PC-9 (cell line): ENCODE measurements at places on chromosomes 7 and 10. TPM values are rescaled to one million over a fixed set of nuclear protein-coding genes. Genes with fewer than 3 reads are reported as not detected.

GRCh38 chr10:103839519-103839871 lies 15.9 kb downstream of the SH3PXD2A start:
- no peak for DNase-seq

AGBL3 gene
- 3.2 and 4.3 TPM in 2 replicates for total RNA-seq

GRCh38 chr7:123635551-123636359 lies 19.9 kb upstream of the LMOD2 start:
- no peak for DNase-seq

GRCh38 chr7:106201164-106201563 lies 83.6 kb downstream of the NAMPT start:
- no peak for DNase-seq

DNA sequence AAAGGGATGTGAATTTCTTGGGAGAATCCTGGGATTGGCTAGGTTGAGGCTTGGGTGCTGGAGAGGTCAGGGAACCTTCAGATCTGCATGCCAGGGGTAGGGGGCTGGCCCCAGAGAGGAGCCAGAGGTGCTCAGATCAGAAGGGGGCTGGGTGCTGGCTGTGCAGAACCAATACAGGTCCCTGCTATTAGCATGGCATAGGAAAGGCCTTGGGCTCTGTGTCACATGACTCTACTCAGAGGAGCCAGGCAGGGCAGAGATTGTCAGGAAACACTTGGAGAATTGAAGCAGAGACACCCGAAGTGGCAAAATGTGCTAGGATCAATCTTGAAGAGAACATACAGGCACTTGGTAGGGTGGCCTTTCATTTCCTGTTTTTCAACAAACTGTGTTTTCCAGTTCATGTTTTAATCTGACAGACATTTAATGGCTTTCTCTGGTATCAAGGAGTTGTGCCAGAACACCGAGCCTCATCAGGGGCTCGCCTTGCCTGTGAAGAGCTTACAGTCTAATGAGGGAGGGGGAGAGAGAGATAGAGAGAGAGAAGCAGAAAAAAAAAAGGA lies 498.9 kb downstream of the RPS24 start:
- no peak for DNase-seq

- no peak for DNase-seq
Measured at GRCh38 chr10:71131096-71131495, 81.3 kb upstream of the UNC5B start.

- DNase-seq = no peak
Measured at GRCh38 chr7:98860071-98860470, 9.7 kb downstream of the TMEM130 start.

DNA sequence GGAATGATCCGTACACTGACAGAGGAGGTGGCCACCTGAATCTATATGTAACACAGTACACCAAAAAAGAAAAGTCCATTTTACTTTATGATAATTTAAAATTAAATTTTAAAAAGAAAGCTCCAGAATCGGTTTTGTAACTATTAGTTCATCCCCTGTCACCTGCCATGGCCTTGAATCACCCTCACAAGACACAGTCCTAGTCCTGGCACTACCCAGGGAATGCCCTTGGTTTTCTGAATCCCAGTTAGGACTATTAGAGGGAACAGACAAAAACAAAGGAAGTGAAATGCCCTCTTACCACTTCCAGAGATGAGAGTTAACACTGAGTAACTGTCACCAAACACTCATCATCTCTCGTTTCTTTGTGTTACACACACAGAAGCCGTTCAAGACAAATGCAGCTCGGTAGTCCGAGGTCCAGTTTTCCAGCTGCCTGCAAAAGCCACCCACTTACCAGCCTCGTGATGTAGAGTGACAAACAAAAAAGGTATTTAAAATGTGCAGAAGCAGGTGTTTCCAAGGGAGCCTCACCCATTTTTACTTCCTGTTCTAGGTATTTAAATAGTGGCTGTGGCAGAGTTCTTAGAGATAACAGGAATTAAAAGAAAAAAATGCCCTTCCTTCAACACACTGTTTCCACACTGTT lies 6.1 kb downstream of the PTPRN2 start:
- peak; percentile 92 for DNase-seq

- no peak for DNase-seq
Measured at GRCh38 chr7:16668978-16669377, 23.0 kb downstream of the BZW2 start.

FRG2B gene
- not detected in 2 replicates for total RNA-seq

DNA sequence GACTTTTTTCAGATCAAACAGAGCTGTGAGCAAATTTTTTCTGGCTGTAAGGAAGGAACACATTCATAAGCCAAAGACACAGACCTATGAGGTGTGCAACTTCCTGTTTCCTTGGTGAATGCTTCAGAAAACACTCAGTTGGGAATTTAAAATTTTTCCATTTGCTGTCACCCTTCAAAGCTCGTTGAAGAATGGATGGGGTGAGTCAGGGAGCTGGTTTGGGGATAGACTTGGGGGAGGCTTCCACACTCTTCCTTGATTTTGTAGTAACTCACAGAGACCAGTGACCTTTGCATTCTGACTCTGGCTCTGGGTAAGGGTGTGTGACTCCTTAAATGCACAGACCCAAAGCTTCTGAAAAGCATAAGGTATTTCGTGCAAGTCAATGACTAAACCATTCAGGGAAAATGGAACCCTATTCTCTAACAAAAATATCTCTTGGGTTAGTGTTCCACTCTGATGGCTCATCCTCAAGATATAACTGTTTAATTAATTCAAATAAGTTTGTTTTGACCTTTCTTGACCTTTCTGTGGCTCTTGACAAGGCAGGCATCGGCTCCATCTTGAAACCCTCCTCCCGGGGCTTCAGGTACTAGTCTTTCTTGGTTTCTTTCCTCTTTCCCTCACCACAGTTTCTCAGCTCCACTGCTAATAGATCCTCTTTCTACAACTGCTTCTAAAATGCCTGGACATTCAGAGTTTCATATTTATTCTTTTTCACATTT lies 227.8 kb upstream of the INHBA start:
- DNase-seq = no peak

- no peak for DNase-seq
Measured at GRCh38 chr7:47318395-47319182, 263.3 kb downstream of the TNS3 start.

BLNK gene
- 0.98 and 1.0 TPM in 2 replicates for total RNA-seq

- DNase-seq = no peak
Measured at GRCh38 chr10:133082685-133083421, 4.9 kb upstream of the ADGRA1 start.

DNA sequence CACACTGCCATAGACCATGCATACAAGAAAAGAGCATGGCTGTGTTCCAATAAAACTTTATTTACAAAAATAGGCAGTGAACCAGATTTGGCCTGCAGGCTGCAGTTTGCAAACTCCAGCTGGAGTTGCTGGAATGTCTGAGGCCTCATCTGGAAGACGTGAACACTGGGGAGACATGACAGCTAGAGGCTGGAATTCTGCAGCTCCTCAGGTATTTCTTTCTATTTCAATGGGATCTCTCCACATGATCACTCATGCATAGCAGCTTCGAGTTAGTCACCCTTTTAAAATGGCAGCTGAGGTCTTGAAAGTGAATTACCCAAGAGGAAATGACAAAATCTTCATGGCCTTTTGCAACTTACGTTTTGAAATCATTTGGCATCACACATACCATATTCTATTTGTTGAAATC lies 52.6 kb upstream of the BET1 start:
- peak; percentile 39 for DNase-seq

MKX gene
- not detected in 2 replicates for total RNA-seq

DPP6 gene
- total RNA-seq = not detected in 2 replicates

CXCL12 gene
- total RNA-seq = not detected in 2 replicates

NEUROD6 gene
- total RNA-seq = not detected in 2 replicates

BRAF gene
- 45.0 and 56.9 TPM in 2 replicates for total RNA-seq

DNA sequence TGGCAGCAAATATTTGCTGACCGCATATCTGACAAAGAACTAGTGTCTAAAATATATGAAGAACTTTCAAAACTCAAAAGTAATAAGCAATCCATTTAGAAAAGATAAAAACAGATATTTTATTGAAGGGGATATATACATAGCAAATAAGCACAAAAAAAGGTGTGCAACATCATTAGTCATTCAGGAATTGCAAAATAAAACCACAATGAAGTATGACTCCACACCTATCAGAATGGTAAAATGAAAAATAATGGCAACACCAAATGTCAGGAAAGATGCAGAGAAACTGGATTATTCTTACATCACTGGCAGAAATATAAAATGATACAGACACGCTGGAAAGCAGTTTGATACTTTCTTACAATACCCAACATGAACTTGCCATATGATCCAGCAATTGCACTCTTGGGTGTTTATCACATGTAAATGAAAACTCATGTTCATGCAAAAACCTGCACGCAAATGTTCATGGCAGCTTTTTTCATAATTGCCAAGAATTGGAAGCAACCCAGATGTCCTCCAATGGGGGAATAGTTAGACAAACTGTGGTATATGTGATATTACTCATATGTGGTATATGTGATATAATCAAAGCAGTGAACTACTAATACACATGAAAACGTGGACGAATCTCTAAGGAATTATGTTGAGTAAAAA lies 645.5 kb downstream of the GRID1 start:
- DNase-seq = no peak

GRCh38 chr7:132030086-132030568 lies 473.7 kb upstream of the PODXL start:
- peak; percentile 69 for DNase-seq

SFTPA1 gene
- total RNA-seq = not detected in 2 replicates

- no peak for DNase-seq
Measured at GRCh38 chr7:114930829-114931655, 9.1 kb downstream of the MDFIC start.

DNA sequence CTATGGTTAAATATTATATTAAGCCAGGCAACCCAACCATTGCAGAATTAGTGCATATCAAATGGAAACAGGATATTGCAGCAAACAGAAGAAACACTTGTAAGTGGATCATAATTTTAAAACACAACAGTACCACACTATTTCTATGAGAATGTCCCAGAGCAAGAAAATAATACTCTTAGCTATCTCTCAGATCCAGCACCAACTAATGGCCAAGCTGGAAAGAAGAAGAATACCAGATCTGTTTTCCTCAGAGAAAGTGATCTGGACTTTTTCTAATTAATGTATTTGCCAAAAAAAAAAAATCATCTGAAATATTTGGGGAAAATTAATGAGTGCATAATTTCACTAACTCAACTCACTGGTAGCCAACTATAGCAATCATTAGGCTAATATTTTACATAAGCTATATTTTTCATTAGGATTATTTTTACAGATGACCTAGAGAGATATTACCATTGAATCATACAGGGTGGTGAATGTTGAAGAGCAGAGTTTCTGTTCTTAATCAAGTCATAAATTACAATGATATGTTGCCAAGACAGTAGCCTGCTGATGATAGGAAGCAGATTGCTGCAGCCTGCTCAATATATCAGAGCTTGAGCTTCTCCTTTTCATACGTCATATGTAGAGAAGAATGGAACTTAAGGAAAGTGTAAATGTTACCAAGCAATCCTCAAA lies 995.4 kb upstream of the LRRN3 start:
- DNase-seq = no peak

HOXA4 gene
- not detected in 2 replicates for total RNA-seq

MLXIPL gene
- 24.9 and 32.0 TPM in 2 replicates for total RNA-seq

PAX4 gene
- not detected in 2 replicates for total RNA-seq

TRPV6 gene
- total RNA-seq = 13.5 and 14.7 TPM in 2 replicates

STOX1 gene
- 3.9 and 4.4 TPM in 2 replicates for total RNA-seq

- no peak for DNase-seq
Measured at GRCh38 chr10:14751014-14751896, 23.4 kb downstream of the FAM107B start.

FAM25G gene
- 3.2 TPM in 1 of 2 replicates, not detected in the other for total RNA-seq

- no peak for DNase-seq
Measured at GRCh38 chr7:139245401-139245800, 14.4 kb downstream of the UBN2 start.

DNA sequence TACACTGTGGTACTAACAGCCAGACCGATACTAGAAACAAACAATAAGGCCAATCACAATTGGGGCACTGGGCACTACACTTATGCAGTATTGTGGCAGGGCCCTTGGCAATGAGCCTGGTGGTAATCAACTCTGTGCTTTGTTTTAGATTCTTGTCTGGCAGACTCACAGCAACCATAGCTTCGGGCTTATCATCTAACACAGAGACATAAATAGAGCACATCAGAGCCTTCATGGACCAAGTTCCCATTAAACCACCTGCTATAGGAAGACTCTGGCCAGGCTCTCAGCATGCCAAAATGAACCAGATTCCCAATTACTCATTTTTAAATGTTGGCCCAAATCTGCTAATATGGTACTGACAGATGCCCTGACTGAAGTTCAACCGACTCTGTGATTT lies 218.6 kb downstream of the DGKI start:
- no peak for DNase-seq

SVOPL gene
- total RNA-seq = 0.70 and 1.0 TPM in 2 replicates

DNA sequence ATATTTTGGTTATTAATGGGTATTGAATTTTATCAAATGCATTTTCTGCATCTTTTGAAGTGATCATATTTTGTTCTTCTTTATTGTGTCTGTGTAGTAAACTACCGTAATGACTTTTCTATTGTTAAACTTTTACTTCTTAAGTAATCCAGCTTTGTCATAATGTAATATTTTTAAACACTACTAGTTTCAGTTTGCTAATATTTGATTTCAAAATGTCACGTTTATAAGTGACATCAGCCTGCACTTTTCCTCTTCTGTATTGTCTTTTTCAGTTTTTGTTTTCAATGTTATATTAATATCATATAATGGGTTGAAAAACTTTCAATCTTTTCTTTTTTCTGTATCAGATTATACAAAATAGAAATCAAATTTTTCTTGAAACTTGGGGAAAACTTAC lies 71.6 kb upstream of the ANKRD1 start:
- no peak for DNase-seq

- no peak for DNase-seq
Measured at GRCh38 chr7:118148930-118149329, 35.0 kb upstream of the LSM8 start.

DNA sequence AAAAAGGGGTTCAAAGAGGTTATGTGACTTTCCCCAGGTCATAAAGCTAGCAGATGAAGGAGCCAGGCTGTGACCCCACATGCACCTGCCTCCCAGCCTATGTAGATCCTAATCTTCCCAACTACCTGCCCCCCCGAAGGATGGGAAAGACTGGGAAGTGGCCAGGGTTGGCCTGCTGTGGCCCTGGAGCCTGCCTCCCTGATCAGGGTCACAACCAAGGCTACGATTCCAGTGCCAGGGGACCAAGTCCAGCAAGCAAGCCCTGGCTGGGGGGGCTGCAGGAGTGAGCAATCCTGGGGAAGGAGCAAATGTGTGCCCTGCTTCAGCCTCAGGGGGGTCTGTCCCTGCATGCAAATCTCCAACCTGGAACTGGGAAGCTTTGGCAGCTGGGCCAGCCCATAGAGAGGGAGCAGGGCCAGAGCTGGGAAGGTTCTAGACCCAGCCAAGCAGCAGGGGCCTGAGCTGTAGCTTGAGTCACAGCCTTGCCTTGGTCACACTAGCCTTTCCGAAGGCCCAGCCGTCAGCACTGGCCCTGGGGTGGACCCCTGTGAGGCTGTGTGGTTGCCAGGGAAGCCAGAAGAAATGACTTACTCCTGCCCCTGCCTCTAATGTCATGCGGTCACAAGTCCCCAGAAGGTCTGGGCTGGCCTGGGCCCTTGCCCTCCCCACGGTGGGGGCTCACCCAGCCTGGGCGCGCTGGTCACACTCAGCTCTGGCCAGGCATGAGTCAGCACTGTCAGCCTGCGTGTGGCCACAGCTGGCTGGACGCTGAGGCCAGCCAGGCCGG lies 96.4 kb upstream of the ZMIZ1 start:
- peak; percentile 73 for DNase-seq

GRCh38 chr7:159098811-159099655 lies 45.6 kb downstream of the VIPR2 start:
- DNase-seq = no peak
